ENCODE measurements at places on chromosomes 5 and 9. TPM values are rescaled to one million over a fixed set of nuclear protein-coding genes. Genes with fewer than 3 reads are reported as not detected.

IRX2 gene
- total RNA-seq = 15.4 TPM

ERMP1 gene
- 25.5 TPM for total RNA-seq

AFAP1L1 gene
- total RNA-seq = 0.36 TPM

SV2C gene
- total RNA-seq = 0.06 TPM

CTNNAL1 gene
- 156 TPM for total RNA-seq

FOCAD gene
- total RNA-seq = 92.9 TPM

SLC6A19 gene
- total RNA-seq = not detected

DNA sequence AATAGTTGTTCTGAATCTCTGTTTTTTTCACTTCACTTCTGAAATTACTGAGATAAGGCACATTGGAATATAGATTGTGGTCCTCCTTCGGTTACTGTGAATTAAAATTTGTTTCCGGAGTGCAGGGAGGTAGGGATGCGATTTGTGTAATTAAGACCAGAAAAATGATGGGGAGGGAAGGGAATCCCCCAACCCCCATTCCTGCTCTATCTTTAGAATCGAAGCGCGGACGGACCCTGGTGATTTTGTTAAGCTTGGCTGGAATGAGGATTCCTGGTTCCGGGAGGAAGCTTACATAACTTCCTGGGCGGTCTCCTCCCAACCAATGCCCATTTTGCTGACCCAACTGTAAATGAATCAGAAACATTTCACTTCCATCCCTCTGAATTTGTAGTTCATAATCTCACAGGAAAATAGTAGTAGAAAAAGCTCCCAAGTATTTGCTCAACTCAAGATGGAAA, 220.1 kb upstream of the MSX2 start:
- DNase-seq = no peak

GRCh38 chr9:20028849-20029231, 240.0 kb upstream of the SLC24A2 start:
- no peak for DNase-seq

GRCh38 chr9:120655005-120655622, 59.2 kb downstream of the MEGF9 start:
- DNase-seq = no peak

GRCh38 chr9:76419782-76420380, 25.7 kb upstream of the RFK start:
- DNase-seq = peak; percentile 29

DNA sequence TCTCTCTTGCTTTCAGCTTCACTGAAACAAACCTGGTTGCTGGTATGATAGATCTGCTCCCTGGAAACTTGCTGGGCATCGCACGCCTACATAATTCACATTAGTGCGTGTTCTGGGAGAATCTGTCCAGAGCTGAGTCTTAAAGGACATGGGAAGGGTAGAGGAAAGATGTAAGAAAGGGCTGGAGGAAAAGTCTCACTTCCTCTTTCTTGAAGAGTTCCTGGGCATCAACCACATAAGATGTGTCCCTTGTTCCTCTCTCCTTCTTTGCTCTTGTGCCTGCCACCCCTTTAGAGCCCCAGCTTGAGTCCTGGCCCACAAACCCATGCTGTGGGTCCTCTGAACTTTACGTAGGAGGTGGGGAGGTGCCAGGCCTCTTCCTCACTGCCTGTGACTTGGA, 205.3 kb upstream of the PANK3 start:
- DNase-seq = no peak

GRCh38 chr5:38468202-38468673, 88.2 kb downstream of the LIFR start:
- no peak for DNase-seq

DNA sequence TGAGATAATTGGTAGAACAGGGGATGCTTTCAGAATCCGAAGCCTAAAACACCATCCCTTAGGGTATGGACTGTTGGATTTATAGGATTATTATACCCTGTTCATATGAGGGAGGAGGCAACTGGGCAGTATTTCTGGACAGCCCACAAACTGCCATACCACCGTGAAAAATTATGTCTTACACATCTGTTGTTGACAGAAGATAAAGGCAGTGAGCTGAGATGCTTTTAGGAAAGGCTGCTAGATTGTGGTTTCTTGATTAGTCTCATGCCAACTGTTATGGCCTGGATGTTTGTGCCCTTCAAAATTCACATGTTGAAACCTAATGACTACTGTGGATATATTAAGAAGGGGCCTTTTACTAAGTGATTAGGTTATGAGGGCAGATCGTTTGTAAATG, 83.7 kb upstream of the DHFR start:
- no peak for DNase-seq

DNA sequence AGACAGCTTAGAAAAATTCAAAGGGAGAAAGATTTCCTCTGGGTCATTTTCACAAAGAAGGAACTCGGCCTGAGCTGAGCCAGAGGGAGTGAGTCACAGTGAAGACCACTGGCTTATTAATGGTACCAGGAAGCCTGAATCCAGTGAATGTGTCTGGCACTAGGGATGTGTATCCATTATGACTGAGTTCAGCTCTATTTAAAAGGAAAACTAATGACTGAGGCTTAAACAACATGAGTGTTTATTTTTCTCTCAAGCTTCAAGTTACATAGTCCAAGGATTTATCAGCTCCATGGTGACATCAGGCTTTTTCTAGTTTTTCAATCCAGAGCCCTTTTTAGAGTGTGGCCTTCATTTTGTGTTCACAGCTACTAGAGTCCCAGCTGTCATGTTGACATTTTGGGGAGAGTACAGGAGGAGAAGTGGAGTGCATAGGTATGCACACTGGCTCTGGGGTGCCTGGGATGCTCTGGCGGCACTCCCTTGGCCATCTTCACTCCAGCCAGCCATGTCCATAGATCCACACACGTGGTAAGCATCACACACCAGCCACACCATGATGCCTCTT, 159.5 kb upstream of the ERCC6L2 start:
- DNase-seq = no peak

DNA sequence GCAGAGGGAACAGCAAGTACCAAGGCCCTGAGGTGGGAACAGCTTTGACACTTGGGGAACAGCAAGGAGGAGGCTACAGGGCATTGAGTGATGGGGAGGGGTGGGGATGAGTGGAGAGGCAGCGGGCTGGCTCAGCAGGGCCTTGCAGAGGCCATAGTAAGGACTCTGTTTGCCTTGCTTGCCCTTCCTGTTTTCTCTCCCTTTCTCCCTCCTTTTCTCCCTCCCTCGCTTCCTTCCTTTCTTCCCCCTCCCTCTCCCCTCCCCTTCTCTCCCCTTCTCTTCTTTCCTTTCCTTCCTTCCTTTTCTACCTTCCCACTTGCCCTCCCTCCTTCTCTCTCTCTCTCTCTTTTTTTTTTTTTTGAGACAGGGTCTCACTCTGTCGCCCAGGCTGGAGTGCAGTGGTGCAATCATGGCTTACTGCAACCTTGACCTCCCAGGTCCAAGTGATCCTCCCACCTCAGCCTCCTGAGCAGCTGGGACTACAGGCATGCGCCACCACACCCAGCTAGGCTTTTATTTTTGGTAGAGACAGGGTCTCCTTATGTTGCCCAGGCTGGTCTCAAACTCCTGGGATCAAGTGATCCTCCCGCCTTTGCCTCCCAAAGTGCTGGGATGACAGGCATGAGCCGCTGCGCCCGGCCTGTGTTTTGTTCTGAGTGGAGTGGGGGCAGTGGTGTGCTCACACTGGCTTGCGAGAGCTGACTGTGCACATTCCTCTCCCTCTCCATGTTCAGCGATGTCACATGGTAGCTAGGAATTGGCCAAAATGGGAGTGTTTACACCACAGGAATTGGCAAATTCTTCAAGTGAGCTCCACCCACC, 17.1 kb downstream of the IER5L start:
- no peak for DNase-seq

DNA sequence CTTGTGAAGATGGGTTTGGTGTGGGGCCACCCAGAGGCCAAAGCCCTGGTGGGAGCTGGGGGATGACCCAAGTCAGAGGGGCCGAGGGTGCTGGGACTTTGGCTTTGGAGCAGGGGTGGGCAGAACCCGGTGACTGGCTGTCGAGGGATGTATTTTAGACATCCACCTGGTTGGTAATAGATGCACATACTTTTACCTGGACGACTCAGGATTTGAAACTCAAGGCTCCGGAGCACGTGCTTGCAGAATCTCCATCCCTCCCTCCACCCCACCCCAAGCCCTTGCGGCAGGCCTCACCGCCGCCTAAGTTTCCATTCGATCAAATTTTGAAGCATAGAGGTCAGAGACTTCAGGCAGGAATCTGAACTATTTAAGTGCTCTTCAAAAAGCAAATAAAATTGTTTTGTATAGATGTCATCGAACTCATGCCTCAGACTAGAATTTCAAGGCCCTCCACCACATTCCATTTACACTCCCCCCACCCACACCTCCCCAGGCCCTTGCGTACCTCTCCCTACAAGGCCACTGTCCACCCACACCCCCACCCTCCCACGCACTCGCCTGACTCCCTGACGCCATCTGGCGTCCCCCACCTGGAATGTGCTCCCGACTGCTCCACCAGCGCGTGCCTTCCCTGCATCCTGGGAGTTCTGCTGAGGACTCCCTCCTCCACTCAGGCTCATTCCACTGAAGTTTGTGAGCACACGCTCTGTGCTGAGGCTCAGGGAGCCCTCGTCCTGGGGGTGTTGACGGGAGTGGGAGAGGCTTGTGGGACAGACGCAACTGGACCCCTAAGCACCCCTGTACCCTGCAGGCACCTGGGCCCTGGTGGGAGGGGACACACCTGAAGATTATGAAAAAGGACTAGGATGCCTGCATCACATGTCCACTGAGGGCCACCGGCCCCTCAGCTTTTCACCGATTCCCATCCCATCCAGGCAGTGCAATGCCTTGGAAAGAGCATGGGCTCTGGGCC, 56.4 kb upstream of the RPL26L1 start:
- DNase-seq = peak; percentile 61

DNA sequence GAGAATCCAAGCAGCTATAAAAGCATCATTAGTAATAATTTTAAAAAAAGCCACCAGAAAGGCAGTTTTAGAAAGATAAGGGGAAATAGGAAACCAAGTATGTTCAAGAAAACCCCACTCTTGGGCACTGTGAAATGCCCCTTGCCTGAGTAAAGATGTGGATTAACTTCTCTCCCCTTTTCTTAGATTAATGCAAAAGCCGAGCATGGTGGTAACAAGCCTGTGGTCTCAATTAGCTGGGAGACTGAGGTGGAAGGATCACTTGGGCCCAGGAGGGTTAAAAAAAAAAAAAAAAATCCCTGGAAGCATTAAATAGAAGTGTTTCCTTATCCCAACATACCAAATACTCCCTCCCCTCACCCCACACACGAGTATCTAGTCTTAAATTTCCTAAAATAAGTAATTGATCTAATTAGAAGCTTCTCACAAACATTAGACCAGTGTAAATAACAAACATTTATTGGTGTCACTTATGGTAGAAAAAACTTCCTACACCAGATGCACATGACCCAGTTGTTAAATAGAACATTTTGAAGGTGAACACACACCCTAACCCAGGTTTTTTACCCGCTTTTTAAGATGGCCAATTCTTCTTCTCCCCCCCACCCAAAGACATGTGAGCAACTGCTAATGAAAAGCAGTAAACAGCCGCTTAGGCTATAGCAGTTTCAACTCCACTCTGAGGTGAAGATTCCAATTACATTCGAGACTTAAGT, 5.2 kb downstream of the HSPA5 start:
- DNase-seq = no peak

GRCh38 chr5:142080248-142080647, 28.3 kb upstream of the NDFIP1 start:
- no peak for DNase-seq

DNA sequence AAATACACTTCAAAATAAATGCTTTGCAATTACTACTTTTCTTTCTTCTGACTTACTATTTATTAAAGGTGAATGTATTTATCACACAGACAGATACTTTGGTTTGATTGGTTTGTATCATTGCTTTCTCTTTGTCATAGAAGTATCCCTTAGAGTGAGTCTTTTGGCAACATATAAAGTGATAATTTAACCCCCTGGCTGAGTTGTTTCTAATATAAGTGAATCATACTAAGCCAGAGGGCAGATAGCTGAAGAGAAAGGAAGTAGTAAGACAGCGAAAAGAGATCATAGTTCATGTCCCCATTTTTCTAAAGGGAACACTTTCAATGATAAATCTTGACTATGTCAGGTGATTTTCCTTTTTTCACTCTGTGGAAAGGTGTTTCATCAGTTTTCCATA, 38.6 kb downstream of the CAMK4 start:
- no peak for DNase-seq

GRCh38 chr9:10744669-10745068, 131.9 kb upstream of the PTPRD start:
- DNase-seq = no peak

GRCh38 chr9:124735121-124735520, 36.0 kb downstream of the NR6A1 start:
- no peak for DNase-seq

DNA sequence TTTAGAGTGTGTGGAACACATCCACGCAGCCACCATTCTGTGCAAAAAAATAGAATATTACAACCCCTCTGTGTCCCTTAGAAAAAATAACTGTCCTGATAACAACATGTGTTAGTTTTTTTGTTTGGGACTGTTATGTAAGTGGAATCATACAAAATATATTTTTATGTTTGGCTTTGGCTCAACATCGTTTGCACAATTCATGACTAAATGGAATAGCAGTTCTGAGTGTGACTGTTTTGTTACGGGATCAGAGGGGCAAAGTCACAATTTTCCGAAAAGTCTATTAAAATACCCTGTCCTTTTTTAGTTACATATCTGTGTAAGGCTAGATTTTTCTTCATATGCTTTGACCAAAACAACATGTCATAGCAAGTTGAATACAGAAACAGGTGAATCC, 12.8 kb downstream of the MTREX start:
- DNase-seq = no peak

GRCh38 chr9:69465473-69465872, 140.5 kb downstream of the ENTREP1 start:
- no peak for DNase-seq

GRCh38 chr5:23269981-23270380, 237.4 kb upstream of the PRDM9 start:
- no peak for DNase-seq

DNA sequence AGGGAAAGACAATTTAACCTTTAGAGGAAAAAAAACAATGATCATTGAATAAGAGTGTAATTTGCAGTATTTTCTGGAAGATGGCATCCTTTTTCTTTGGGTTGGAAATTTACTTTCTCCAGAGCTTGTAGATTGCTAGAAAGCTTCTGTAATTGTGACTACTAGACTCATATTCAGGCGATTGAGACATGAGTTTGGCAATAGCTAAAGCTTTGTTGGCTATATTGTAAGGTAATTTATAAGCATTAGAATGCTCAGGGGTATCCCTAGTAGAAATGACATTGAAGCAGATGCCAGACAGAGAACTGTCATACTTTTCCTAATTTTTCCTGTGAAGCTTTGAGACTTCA, 115.3 kb downstream of the UNC13B start:
- no peak for DNase-seq

- no peak for DNase-seq
Observed at GRCh38 chr5:117982691-117983090, 1005.7 kb downstream of the DTWD2 start.

- no peak for DNase-seq
Observed at GRCh38 chr9:97601228-97601898, 31.8 kb downstream of the TSTD2 start.

All from neural progenitor cell (in vitro differentiated cells).